ENCODE measurements at places on chromosomes 12 and 14.

GRCh38 chr12:93563807-93564538 is 8.5 kb upstream of the SOCS2 start:
- DNase-seq = no peak

GRCh38 chr12:31393004-31393550 is 67.1 kb upstream of the SINHCAF start:
- DNase-seq = no peak

DNA sequence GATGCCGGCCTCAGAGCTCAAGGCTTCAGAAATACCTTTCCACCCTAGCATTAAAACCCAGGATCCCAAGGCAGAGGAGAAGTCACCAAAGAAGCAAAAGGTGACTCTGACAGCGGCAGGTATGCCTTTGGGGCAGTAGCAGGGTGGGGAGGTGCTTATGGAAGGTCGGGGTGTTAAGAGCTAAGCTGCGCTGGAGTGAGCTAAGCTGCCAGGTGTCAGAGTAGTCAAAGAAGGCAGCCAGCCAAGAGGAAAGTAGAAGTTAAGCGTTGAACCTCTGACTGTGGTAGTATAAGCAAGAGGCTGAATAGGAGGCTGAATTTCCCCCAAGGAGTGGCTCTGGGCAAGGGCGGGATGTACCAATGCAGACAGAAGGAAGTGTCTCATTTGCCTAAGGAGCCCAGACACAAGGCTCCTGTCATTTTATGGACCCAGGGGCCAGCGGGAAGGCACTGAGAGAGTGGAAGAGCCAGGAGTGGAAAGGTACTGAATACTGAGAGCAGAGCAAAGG is 29.2 kb downstream of the DYRK4 start:
- DNase-seq = no peak

DNA sequence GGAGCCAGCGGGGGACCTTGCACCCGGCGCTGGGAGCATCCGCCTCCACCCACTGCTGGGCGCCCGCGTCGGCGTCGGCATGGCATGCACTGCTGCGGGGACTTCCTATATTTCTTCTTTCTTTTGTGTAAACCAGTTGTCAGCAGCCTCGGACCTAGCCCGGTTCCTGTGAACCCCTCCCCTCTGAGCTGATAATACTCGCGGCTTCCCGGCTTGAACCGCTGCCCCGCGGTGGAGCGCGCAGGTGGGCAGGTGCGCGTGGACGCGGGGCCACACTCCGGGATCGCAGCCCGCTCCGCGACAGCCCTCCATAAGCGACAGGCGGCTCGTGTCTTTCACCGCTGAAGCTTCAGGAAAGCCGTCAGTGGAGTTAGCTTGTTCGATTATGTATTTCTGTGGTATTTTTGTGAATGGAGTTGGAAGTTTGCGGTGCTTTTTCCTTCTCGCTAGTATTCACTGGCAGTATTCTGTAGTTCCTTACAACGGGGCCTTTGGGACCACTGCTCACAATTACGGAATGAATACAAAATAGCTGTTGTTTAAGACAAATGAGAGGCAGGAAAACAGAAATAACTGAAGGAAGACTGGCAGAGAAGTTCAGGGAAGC is 870 bp downstream of the BMAL2 start:
- peak; percentile 7 for DNase-seq

DNA sequence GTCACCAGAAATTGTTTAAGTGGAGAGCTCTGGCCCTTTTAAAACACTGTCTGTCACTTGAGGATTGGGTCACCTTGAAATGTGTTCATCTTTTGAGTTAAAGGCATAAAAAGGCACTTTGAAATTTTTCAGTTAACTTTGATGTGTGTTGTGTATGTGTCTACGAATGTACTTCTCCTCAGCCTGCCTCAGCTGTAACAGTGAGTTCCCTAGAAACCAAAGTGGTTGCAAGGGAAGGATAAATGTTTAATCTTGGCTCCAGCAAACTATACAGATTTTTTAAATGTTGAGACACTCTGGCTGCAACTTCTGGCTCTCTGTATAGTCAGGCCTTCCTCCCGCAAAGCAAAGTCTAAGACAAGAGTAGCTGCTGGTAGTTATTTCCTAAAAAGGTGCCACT is 8.3 kb downstream of the DERA start:
- no peak for DNase-seq

All from activated T-helper 1 cell treated with anti-CD3 and anti-CD28 coated beads, Interleukin-2, amount 50 U/mL, for 16 hours (primary cell).